Activated CD4-positive, alpha-beta T cell treated with anti-CD3 and anti-CD28 coated beads, Interleukin-2, amount 50 U/mL, for 48 hours (primary cell): ENCODE measurements at places on chromosomes 1 and 21.

DNA sequence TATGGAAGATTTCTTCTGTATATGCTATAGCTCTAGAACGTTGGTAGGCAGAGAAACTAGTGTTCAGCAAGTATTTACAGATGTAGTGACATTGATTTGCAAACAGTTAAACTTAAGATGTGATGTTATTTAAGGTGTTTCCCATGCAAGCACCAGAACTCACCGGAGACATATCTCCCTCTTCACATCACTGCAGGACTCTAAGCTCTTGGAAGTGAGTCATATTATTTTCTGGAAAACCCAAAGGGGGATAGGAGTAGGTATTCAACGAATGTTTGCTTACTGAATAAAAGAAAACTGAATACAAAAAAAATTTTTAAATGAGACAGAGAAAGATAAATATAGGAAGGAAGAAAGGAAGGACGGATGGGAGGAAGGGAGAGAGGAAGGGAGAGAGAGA is 25.0 kb downstream of the RGS4 start:
- no peak for DNase-seq

- DNase-seq: no peak
Measured at GRCh38 chr1:22705586-22705985, 5.1 kb upstream of the EPHB2 start.

- no peak for DNase-seq
Measured at GRCh38 chr1:54623216-54624007, at the start of gene FAM151A. Gene FAM151A, minus strand, starts transcription at chr1:54623525. Its CDS starts 130 bp downstream, at chr1:54623395.

- no peak for DNase-seq
Measured at GRCh38 chr1:221718381-221719277, 23.3 kb downstream of the DUSP10 start.

GRCh38 chr1:17141441-17142197 is 22.4 kb upstream of the PADI2 start:
- no peak for DNase-seq

DNA sequence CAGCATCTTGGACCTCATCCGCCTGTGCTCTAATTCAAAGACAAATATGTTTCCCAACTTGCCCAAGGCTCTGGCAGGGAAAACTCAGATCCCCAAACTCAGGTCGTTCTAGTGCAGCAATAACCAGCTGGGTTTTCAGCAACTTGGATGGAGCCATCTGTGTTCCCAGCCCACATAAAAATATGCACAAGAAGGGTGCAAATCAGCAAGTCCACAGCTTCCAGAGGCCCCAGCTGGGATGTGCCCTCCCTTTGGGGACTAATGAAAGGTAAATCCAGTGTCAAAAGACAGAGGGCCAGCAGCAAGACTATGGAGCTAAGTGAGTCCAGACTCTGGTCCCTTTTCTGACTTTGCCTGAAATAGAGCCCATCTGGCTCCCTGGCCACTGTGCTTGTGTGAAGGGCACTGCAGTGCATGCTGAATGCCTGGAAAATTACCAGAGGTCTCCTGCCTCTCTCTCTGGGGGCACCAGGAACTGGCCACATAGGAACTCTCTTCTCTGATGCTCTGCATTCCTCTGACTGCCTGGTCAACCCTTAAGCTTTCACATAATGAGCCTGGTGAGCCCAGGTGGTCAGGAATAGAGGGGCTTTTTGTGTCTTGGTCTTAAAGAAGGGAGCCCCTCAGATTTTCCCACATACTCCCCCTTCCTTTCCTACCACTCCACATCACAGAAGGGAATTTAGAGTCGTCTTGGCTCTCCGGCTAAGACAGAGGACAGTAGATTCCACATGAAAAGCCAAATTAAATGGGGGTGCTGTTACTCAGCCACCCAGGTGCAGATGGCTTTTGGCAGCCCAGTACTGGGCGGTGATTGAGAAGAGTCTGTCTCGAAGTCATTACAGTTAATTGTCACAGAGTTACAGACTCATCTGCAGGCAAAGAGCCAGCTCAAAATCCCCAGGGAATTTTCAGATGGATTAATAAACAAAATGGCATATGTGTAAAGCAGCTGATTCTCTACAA is 88.1 kb upstream of the C1orf21 start:
- no peak for DNase-seq

DNA sequence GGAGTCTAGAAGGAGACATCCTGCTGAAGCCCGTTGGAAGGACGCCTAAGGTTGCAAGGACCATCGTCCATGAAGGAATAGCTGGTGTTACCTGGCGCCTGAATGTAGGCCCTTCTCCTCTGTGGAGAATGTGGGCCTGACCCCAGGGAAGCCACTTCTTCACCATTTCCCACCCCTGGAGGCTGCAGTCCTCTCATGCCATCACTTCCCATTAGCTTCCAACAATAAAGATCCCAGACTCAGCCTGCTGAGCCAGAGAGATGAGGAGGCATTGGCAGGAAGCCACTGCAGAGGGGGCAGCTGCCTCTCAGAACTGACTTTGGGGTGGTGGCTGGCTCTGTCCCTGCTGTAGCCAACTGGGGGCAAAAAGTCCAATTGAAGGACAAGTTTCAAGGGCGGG is 21.3 kb upstream of the KCNE2 start:
- no peak for DNase-seq

- no peak for DNase-seq
Measured at GRCh38 chr1:225888289-225888897, 553 bp downstream of the LEFTY1 start.

- DNase-seq: no peak
Measured at GRCh38 chr1:212918824-212919223, 31.5 kb upstream of the VASH2 start.
